ENCODE measurements at places on chromosomes 6 and 20. TPM values are rescaled to one million over a fixed set of nuclear protein-coding genes. Genes with fewer than 3 reads are reported as not detected.
A peak's percentile ranks its signal among the peaks of the same experiment; 100 is the strongest.

The MYMX gene
- total RNA-seq: not detected

- H3K4me3 ChIP-seq: no peak overlapping the region
- H3K27me3 ChIP-seq: peaks cover 7% of the 10 kb centered on the region
- DNase-seq: no peak
- no peaks in the 10 kb centered on the region for H3K4me1 ChIP-seq
Observed at GRCh38 chr6:32665661-32666060, 796 bp downstream of the HLA-DQB1 start.

DNA sequence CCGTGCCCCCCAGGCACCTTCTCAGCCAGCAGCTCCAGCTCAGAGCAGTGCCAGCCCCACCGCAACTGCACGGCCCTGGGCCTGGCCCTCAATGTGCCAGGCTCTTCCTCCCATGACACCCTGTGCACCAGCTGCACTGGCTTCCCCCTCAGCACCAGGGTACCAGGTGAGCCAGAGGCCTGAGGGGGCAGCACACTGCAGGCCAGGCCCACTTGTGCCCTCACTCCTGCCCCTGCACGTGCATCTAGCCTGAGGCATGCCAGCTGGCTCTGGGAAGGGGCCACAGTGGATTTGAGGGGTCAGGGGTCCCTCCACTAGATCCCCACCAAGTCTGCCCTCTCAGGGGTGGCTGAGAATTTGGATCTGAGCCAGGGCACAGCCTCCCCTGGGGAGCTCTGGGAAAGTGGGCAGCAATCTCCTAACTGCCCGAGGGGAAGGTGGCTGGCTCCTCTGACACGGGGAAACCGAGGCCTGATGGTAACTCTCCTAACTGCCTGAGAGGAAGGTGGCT, 960 bp downstream of the TNFRSF6B start:
- H3K4me1 ChIP-seq: peaks cover 31% of the 10 kb centered on the region
- no peak overlapping the region for H3K4me3 ChIP-seq
- DNase-seq: peak; percentile 87
- H3K36me3 ChIP-seq: no peaks in the 10 kb centered on the region
- H3K27ac ChIP-seq: no peak overlapping the region
- no peaks in the 10 kb centered on the region for H3K27me3 ChIP-seq

DNA sequence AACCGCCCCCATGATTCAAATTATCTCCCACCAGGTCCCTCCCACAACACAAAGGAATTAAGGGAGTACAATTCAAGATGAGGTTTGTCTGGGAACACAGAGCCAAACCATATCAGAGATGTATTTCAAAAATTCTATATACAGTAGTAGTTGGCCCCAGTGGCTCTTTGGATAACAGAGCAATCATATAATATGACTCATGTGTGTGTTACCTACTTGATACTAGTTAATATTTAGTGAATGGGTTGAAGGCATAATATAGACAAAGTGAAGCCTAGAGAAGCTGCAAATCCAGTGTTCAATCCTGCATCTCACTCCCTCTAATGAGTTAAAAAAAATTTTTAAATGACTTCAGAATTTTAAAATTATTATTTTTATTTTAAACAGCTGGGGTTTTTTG, 43.2 kb downstream of the KAT14 start:
- no peaks in the 10 kb centered on the region for H3K4me1 ChIP-seq
- H3K4me3 ChIP-seq: no peak overlapping the region
- H3K27me3 ChIP-seq: no peaks in the 10 kb centered on the region
- no peak for DNase-seq
- H3K27ac ChIP-seq: no peak overlapping the region

DNA sequence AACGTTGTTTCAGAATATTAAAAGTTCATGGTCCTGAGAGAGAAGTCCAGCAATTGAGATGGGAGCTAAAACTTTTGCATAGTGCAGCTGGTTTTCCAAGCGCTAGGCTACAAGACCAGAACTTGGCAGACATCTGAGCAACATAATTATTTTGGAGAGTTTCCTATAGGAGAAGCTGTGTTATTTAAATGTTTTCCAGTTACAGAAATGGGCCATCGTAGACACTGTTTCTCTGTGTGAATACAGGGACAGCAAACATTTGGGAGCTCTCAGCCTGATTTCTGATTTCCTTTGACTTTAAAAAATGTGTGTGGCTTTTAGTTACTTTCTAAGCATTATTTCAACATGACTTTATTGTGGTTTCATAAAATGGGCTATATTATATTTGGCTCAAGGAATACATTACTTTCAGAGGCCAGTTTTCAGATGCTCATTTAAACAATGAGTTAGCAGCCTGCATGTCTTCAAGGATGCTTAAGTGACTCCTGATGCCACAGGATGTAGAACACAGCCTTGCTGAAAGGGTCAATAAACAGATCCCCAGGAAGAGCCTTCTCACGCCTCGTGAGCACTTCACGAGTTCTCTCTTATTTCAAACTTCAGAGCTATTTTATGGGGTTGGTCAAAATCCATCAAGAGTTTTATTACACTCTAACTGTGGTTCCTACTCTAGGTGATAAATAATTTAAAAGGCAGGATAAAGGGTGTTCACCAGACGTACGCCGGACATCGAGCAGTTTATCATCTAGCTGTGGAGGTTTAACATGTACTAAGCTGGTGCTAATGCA, 193.8 kb downstream of the SMOC2 start:
- no peaks in the 10 kb centered on the region for H3K27me3 ChIP-seq
- no peaks in the 10 kb centered on the region for H3K4me1 ChIP-seq
- no peaks in the 10 kb centered on the region for H3K36me3 ChIP-seq
- H3K27ac ChIP-seq: no peak overlapping the region
- no peak overlapping the region for H3K4me3 ChIP-seq

The PLA2G7 gene
- total RNA-seq: 0.36 TPM

The ZNF311 gene
- 0.88 TPM for total RNA-seq

- H3K36me3 ChIP-seq: no peaks in the 10 kb centered on the region
- no peaks in the 10 kb centered on the region for H3K27me3 ChIP-seq
- H3K27ac ChIP-seq: no peak overlapping the region
- no peak overlapping the region for H3K4me3 ChIP-seq
Observed at GRCh38 chr20:34022151-34022838, 28.6 kb downstream of the RALY start.

DNA sequence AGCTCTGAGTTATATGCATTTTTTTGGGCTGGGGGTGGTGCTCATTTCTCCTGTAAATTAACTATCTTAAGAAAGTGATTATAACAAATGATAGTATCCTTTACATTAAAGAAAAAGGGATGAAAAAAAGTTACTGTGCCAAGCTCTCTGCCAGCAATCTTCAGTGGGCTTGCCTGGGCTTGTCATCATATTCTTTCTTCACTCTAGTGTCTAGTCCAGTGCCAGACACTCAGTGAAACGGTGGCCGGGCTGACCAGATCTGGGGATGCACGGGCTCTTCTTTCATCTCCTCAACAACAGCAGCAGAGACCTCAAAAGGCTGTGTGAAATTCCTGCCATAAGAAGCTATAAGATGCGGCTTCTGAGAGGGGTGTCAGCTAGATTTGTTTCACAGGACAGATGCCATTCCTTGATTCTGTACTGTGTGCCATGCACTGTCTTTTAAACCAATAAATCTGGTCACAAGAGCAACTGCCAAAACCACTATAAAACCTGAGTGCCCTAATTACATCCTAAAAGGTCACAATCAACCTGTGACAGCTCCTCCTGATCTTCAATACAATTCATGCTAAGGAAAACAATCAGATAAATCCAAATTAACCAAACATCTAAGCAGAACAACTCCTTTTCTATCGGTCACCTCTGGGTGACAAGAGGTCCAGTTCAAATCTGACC, 12.1 kb downstream of the EXOC2 start:
- H3K36me3 ChIP-seq: no peaks in the 10 kb centered on the region
- H3K4me1 ChIP-seq: peaks cover 34% of the 10 kb centered on the region
- no peak overlapping the region for H3K4me3 ChIP-seq
- no peak overlapping the region for H3K27ac ChIP-seq
- DNase-seq: no peak

The B3GALT4 gene
- total RNA-seq: 3.8 TPM

The POPDC3 gene
- 32.6 TPM for total RNA-seq

- no peak for DNase-seq
- H3K27ac ChIP-seq: no peak overlapping the region
- no peak overlapping the region for H3K4me3 ChIP-seq
- no peaks in the 10 kb centered on the region for H3K36me3 ChIP-seq
- H3K4me1 ChIP-seq: no peaks in the 10 kb centered on the region
Observed at GRCh38 chr20:33162753-33163152, 5.2 kb upstream of the BPIFA2 start.

GRCh38 chr20:25706793-25707192, 10.1 kb upstream of the ZNF337 start:
- no peak overlapping the region for H3K4me3 ChIP-seq
- H3K27me3 ChIP-seq: no peaks in the 10 kb centered on the region
- H3K4me1 ChIP-seq: no peaks in the 10 kb centered on the region
- no peaks in the 10 kb centered on the region for H3K36me3 ChIP-seq
- DNase-seq: no peak

The TP53INP2 gene
- 8.0 TPM for total RNA-seq

DNA sequence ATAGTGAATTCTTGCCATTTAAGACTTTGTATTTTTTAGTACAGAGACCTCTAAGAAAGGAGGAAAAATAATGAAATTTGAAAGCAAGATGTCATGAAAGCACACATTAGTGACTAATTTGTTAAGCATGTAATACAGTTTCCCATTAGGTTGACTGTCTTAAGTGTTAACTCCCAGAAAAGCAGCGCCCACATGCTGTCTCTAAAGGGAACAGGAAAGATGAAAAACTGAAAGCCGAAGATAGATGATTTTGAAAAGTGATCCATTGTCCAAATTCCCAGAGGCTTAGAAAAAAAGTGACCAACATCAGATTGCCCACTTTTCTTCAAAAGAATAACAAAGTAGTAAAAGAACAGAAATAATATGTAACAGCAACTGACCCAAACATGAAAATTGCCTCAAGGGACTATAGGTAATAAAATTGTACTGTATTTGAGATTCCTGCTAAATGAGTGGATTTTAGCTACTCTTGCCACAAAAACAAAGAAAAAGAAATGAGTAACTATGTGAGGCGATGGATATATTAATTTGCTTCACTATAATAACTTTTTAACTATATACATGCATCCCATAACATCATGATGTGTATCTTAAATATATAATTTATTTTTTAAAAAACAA, 83.2 kb upstream of the OGFRL1 start:
- peak overlapping the region; percentile 74 for H3K27ac ChIP-seq
- no peaks in the 10 kb centered on the region for H3K36me3 ChIP-seq
- peaks cover 17% of the 10 kb centered on the region for H3K4me1 ChIP-seq
- DNase-seq: no peak
- H3K4me3 ChIP-seq: peak overlapping the region; percentile 23

GRCh38 chr20:50680105-50680960, 11.0 kb downstream of the RIPOR3 start:
- H3K4me1 ChIP-seq: no peaks in the 10 kb centered on the region
- H3K27ac ChIP-seq: no peak overlapping the region
- peaks cover 3% of the 10 kb centered on the region for H3K27me3 ChIP-seq
- H3K4me3 ChIP-seq: no peak overlapping the region
- DNase-seq: no peak

Measured in osteoblast (primary cell).